ENCODE measurements at places on chromosomes 7 and 10.

GRCh38 chr10:122348512-122348911 is 26.0 kb upstream of the PLEKHA1 start:
- no peak for DNase-seq

DNA sequence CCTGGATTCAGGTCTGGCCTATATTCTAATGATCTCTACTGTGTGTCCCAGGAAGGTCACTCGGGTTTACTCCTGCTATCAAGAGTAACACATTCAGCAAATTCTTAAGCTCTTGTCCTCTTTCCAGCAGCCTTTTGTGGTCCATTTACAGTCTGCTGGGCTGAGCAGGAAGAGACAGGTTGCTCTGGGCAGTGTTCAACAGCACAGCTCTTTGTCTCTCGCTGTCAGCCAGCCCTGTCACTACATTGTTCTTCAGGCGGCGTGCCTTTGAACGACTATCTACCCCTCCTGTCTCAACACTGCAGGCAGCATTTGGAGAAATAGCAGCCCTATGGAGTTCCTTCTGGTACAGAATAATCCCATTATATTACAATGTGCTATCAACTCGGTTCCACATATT is 192.2 kb upstream of the TBX20 start:
- no peak for DNase-seq

DNA sequence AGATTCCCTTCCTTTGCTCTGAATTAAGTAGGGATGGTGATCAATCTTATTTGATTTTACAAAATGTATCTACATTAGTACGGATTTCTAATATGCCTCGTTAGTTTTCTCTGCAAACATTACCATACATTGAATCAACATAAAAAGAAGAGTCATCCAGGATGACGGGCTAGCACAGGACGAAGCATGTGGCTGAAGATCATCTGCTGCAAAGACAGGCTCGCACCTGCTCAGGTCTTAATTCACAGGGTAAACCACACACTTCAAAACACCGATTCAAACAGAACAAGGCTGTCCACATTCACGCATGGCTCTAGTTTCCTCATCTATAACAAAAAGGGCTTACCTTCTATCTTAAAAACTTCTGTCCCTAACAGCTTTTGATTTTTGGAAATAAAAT is 323.0 kb downstream of the PARD3 start:
- DNase-seq, result no peak

DNA sequence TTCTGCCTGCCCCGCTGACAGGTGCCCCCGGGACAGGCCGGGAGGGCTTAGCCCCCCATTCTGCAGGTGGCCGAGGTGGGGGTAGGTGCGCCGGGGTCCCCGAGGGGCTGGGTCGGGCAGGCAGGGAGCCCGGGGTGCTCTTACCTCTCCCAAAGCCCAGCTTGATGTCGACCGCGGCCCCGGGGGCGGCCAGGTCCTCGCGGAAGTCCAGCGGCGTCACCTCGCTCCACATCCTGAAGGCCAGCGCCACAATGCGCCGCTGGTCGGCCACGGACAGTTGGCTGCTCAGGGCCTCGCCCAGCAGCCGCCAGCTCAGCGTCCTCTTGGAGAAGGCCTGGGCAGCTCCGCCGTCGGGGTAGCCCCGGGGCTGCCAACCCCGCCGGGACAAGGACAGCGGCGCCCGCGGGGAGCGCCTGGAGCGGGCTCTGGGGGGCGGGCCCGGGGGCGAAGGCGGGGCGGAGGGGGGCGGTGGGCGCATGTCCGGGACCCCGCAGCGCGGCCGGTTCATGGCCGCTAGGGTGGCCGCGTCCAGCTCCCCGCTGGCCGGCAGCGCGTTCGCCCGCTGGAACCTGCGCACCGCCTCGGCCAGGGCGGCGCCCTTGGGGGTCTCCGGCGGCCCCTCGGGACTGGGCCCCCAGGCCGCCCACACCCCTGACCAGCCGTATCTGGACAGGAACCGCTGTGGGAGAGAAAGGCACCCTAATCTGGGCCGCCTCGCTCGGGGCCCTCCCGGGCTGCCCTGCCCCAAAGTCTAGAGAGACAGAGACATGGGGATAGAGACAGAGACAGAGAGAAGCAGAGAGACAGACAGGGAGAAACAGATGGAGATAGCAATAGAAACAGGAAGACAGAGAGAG is 1.7 kb downstream of the MMP21 start:
- no peak for DNase-seq

DNA sequence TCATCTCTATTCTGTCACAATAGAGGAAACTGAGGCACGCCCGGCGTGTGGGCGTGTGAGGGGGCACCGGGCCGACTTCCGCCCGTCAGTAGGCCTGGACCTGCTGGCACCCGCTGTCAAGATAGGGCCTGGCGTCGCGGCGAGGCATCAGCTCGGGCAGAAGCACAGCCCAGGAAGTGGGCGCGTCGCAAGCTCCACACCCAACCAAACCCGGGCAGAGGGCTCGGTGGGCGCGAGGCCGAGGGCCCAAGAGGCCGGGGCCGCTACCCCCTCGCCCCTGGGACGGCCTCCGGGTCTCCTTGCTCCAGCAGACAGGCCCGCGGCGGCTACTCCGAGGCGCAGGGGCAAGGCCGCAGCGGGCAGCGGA is 91.2 kb downstream of the SPAG6 start:
- no peak for DNase-seq

DNA sequence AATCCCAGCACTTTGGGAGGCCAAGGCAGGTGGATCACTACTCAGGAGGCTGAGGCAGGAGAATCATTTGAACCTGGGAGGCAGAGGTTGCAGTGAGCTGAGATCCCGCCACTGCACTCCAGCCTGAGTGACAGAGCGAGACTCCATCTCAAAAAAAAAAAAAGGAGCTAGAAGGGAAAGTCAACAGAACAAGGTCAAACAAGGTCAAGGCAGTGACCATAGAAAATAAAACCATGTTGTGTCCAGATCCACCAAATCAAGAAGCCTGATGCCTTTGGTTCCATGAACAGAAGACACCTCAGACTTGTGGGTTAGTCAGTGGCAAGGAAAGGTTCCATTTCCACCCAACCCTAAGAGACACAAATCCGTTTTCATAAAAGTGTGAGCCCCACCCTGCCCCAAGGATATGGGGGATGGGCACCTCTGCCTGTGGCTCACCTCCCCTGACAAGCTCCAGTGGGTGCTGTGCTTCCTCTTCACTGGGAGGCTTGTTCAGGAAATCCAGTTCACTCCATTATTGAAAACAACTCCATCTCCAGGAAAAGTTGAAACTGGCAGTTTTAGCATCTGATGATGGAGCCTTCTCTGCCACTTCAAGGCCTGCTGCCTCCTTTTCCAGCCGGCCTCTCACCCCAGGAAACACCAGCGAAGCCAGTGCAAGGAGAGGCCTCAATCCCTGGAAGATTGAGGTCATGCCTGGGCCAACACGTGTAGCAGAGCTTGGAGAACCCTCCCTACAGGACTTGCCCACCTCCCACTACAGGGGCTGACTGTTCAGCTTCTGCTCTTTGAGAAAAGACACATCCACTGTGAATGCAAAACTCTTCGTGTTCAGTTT is 152.9 kb downstream of the NRF1 start:
- DNase-seq, result no peak

GRCh38 chr10:131075218-131075770 is 236.2 kb downstream of the TCERG1L start:
- no peak for DNase-seq
